ENCODE measurements at places on chromosomes 3 and 15. TPM values are rescaled to one million over a fixed set of nuclear protein-coding genes. Genes with fewer than 3 reads are reported as not detected.
A peak's percentile ranks its signal among the peaks of the same experiment; 100 is the strongest.

- DNase-seq, result no peak
Measured at GRCh38 chr15:32099956-32100684, 69.8 kb downstream of the CHRNA7 start.

- DNase-seq, result no peak
Measured at GRCh38 chr15:31155151-31155550, 53.6 kb upstream of the TRPM1 start.

- DNase-seq, result no peak
Measured at GRCh38 chr3:144708437-144708836, 736.8 kb downstream of the DIPK2A start.

GRCh38 chr3:172057624-172058327 is 18.4 kb downstream of the FNDC3B start:
- DNase-seq, result no peak

DNA sequence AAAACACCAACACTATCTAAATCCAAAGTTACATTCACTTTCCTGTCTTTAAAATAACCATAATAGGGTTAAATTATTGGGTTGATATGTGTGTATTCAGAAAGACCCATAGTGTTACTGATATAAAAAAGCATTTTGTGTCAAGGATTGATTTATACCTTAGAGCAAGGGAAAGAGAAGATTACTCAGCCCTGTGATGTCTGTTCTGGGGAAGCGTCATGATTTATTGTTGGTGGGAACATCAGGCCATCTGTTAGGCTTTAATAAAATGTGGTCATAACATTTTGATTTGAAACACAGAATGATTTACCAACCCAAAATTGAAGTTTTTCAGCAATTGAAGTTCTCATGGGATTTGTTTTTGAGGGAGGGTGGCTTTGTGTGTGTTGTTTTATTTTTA is 33.2 kb downstream of the SIDT1 start:
- no peak for DNase-seq

- no peak for DNase-seq
Measured at GRCh38 chr15:77531191-77532000, 101.3 kb downstream of the LINGO1 start.

- peak; percentile 26 for DNase-seq
Measured at GRCh38 chr3:32934150-32934742, 17.2 kb upstream of the CCR4 start.

- DNase-seq, result no peak
Measured at GRCh38 chr3:185943760-185944106, 5.9 kb upstream of the TRA2B start.

DNA sequence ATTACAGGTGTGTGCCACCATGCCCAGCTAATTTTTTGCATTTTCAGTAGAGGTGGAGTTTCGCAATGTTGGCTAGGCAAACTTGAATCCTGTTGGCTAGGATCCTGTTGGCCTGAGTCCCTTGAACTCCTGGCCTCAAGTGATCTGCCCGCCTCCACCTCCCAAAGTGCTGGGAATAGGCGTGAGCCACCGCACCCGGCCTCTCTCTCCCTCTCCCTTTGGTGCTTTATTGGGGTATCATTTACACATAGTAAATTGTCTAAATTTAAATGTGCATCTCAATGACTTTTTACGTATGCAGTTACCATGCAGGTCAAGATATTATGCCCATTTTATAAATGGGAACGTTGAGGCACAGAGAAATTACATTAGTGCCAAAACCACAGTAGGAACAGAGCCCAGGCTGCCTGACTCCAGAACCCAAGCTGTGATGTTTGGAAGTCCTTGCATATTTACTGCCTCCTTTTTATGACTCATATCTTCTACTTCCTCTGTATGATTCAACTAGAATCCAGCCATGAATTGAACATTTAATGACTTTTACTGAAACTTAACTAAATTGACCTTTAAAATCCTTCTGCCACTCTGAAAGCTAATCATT is 34.0 kb upstream of the RPP14 start:
- DNase-seq, result peak; percentile 50

- DNase-seq, result no peak
Measured at GRCh38 chr3:21754839-21755238, 3.8 kb upstream of the ZNF385D start.

SLCO2A1 gene
- total RNA-seq, result 34.8 TPM

STRIT1 gene
- total RNA-seq, result not detected

NAALADL2 gene
- total RNA-seq, result 24.3 TPM

WDR72 gene
- 0.08 TPM for total RNA-seq

TRIM71 gene
- total RNA-seq, result not detected

MYLK gene
- total RNA-seq, result 58.8 TPM

DPPA4 gene
- 1.9 TPM for total RNA-seq

FANCD2OS gene
- not detected for total RNA-seq

DZIP1L gene
- 0.89 TPM for total RNA-seq

LTK gene
- total RNA-seq, result 6.9 TPM

FAM219B gene
- 54.2 TPM for total RNA-seq

NR2E3 gene
- total RNA-seq, result 0.64 TPM

RARRES1 gene
- total RNA-seq, result 79.5 TPM

All from colonic mucosa (tissue), 4 donors.